HepG2 (cell line): ENCODE measurements at places on chromosomes 1 and 21. TPM values are rescaled to one million over a fixed set of nuclear protein-coding genes. Genes with fewer than 3 reads are reported as not detected.

SLC6A17 gene
- not detected in 2 replicates for total RNA-seq

DNA sequence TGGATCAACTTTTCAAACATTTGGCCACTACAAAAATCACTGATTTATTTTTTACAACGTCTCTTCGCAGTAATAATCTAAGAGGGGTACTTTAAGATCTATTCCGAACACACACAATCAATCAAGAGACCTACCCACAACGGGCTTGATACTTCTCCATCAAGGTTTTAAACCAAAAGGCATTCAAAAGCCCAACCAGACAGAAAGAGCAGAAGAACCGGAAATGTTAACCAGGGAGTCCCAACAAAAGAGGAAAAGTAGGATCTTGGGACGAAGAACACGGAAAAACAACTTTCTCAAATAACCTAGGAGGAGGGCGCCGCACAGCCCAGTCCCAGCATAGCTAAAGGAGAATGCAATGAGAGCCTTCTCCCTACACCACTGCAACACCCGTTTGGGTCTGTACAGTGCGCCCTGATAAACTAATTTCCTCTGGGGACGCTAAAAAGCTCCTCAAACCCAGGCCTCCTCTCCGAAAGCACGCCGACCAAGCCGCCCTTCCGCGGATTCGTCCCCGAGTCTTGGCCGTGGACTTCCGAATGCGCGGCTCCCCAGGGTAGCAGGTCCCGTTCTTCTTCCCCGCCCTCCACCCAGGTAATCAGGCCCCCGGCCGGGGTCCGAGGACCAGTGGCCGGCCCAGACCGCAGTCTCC is 623 bp downstream of the RPL22 start:
- no peak for DNase-seq

DNA sequence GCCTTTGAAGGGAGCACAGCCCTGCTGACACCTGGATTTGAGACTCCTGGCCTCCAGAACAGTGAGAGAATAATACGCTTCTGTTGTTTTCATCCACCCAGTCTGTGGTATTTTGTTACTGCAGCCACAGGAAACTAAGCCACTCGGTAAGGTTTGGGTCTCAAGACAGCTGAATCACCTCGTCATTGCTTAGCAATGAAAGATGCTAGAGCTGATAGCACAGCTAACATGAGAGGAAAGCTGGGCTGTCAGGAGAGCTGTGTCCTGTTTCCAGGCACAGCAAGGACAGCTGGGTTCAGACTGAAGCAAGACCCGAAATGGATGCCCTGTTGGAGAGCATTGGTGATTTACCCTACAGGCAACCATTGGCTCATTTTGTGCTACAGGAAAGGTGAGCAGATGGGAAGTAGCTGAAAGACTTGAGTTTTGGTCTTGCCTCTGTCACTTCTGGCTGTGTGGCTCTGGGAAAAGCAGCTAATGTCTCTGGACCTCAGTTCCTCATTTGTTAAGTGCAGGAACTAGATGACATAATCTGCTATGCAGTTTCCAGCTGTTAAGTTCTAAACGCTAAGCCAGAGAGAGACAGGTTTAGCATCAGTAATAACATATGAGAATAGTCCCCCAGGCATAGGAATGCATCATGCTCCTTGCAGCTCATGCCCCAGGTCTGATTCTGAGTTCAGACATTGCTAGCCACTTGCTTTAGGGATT is 58.0 kb downstream of the CLIC6 start:
- DNase-seq, result no peak

DNA sequence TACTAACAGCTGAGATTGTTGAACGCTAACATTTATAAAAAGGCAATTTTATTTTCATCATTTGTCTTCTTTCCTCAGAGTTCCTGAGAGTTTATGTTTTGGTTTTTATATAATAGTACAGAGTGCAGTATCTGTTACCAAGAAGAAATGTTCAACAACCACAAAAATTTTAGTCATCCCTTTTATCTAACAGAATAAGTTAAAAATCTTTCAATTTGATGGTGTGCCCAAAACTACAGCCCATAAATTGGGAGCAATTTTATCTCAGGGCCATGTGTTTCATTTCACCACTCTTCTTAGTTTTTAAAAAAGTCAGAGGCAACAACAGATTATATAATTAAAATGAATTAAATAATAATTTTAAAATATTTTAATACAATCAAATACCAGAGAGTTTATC is 37.1 kb downstream of the NEXN start:
- DNase-seq, result no peak

DNA sequence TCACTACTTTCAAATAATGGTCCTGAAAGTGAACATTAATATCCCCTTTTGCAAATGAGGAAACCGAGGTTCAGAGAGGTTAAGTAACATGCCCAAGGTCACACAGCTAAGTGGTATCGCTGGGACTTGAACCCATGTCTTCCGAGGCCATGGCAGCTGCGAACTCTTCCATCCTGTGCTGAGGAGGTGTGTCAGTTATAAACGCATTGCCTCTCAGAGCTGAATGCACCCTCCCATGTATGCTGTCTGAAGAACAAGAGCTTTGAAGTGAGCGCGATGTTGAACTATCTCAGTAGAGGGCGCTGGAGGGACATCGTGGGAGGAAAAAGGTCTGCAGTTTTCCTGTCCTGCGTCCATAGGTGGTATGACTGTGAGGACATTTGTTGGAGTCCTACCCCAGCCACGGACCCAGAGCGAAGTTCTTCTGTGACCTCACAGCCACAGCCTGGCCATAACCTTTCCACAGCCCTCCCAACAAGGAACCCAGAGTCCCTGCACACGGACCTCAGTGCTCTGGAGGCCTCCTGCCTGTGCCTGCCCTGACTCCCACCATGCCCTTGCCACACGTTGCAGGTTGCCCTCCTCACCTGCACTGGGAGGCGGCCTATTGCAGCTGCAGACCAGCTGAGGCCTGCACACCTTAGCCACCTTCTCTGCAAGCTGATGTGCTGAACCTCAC is 7.5 kb downstream of the MYOC start:
- DNase-seq, result peak; percentile 87
